ENCODE measurements at places on chromosomes 1 and 21. TPM values are rescaled to one million over a fixed set of nuclear protein-coding genes. Genes with fewer than 3 reads are reported as not detected.

Gene HMGN2
- 382 TPM for total RNA-seq

Gene PLA2G2D
- total RNA-seq, result not detected

Gene CENPF
- total RNA-seq, result 2.6 TPM

Gene RGS7
- not detected for total RNA-seq

Gene LCE6A
- not detected for total RNA-seq

Gene FABP3
- total RNA-seq, result not detected

Gene STIL
- 1.3 TPM for total RNA-seq

Gene LCE1A
- not detected for total RNA-seq

Gene DMBX1
- total RNA-seq, result not detected

Gene DYNLT5
- not detected for total RNA-seq

Gene DNAH14
- not detected for total RNA-seq

Gene INAVA
- total RNA-seq, result not detected

Gene ODR4
- 20.1 TPM for total RNA-seq

Gene GPR25
- not detected for total RNA-seq

Gene PRKACB
- 194 TPM for total RNA-seq
